ENCODE measurements at places on chromosomes 2 and 18.
A peak's percentile ranks its signal among the peaks of the same experiment; 100 is the strongest.

DNA sequence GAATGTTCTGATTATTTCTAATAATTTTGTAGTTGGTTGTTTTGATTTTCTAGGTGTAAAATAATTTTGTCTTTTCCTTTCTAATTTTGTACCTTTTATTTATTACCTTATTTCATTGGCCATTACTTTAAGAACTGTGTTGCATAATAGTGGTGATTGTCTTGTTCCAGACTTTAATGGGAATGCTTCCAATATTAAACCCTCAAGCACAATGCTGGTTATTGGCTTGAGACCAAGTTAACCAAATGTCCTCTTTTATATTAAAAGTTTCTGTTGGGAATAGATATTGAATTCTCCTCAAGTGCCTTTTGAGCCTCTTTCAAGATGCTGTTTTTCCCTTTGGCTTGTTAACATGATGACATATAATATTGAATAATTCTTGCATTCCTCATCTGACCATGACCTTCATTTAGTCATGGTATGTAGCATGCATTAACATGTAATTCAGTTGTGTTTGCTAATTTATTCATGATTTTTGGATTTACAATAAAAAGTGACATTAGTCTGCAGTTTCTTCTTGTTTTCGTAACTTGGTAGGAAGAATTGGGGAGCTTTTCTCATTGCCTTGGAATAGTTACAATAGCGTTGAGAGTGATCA, 141.7 kb downstream of the DIS3L2 start:
- peak; percentile 18 for DNase-seq

GRCh38 chr2:100919316-100919715, 82.8 kb upstream of the RPL31 start:
- DNase-seq = no peak

- DNase-seq = no peak
Measured at GRCh38 chr2:16622399-16622968, 43.1 kb downstream of the CYRIA start.

DNA sequence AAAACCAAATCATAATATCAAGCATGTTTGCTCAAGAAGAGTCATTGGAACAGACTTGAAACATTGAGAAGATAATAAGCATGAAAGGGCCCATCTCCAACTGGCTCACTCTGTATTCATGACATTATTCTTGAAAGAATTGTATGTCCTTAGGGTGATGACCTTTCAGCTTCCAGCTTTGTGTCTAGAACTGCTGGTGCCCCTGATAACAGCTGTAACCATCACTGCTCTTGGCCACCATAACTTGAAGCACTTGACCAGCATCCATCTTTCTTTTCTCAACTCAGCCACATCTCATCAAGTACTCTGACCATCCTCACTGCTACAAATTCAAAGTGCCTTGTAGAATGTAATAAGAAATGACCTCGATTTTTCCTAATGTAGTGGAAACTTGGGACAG, 289.9 kb downstream of the SLC8A1 start:
- DNase-seq = no peak

- DNase-seq = peak; percentile 54
Measured at GRCh38 chr2:46857871-46858701, 57.5 kb downstream of the MCFD2 start.

DNA sequence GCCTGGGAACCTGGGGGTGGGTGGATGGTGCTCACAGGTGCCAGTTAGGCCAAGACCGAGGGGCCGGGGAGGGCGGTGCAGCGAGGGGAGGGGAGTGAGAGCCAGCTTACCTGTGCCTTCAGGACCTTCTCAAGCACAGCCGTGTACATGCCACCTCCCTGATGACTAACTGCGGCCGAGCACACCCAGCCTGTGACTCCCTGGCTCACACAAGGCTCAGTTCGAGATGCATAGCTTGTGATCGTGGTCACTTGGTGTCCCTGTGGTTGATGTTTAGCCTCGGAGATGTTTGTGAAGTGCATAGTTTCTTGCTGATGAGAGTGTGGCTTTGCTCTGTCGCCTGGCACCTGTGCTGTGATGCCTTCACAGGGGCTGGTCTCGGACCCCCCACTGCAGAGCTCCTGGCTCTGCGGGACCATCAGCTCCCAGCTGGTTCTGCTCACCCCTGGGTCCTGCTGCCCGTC, 84.5 kb upstream of the ODC1 start:
- DNase-seq = no peak

GRCh38 chr2:241063587-241063986, 38.5 kb downstream of the MTERF4 start:
- DNase-seq = peak; percentile 28

DNA sequence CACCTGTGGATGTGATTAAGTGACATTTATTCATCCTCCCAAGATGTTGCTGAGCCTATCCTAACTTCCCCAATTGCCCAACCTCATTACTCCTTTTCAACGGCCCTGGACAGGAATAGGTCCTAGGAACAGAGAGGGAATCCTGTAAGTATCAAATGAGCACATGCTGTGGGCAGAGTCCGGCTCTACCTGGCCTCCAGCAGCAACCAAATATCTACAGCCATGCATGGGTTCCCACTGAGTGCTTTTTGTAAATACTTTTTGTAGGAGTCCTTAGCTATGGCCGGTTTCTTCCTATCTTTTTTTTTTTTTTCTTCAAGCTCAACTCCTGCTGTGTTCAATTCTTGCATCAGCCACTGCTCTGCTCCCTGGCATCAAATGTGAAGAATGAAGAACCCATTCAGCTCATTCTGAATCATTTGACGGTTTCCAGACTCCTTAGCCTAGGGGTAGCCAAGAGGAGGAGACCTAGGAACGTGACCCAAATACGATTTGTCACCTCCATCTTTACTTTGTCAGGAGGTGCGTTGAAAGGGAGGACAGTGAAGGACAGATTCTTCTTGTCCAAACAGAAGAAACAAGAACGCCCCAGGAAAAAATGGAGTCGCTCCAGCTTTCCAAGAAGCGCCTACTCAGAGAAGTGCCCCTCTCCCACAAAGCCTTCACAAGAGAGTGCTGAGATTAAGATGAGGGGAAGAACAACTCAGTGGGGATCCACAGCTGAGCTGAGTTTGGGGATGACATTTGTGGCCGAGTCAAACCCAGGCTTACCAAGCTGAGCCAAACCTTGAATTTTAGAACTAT, 46.7 kb upstream of the LCLAT1 start:
- no peak for DNase-seq

DNA sequence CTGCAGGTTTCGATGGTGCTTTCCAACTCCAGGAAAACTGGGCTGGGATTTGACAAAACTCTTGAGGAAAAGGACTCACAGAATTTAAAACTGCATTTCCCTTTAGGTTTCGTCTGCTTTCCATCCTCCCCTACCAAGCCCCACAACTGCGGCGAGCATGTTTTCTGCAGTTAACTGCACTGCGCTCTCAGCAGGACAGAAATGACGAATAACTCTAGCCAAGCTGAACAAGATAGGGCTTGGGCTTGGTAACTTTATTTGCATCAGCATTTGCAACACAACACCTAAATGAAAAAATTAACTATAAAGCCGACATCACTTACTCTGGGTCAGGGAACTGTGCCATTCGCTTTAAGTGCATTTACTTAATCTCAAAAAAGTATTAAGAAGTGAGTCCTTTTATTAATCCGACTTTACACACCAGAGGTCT, 669 bp upstream of the PIKFYVE start:
- no peak for DNase-seq

DNA sequence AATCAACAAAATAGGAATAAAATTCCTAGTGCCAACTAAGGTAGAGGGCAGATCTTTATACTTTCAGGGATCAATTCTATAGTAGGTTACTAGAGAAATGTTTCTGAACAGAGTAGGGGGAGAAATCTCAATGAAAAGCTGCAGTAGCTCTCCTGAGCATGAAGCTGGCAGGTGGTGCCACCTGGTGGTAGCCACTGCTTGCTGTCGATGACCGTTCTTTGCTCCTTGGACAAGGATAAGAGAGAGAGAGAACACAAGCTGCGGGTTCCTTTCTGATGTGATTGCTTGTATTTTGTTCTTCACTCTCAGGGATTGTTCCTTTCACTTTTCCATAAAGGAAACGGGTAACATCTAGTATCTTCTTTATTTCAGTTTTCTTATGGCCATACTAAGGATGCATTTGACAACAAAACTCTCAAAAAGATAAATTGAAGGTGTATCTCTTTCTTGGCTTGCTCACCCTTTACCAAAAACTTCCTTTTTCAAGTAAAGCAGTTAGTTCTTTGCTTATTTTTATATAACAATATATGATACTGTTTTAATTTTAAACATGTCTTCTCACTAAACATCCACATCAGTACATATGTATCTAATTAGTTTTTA, 18.6 kb upstream of the MRPL19 start:
- DNase-seq = peak; percentile 67

- peak; percentile 81 for DNase-seq
Measured at GRCh38 chr18:24398540-24398939, 916 bp upstream of the OSBPL1A start.

- DNase-seq = no peak
Measured at GRCh38 chr2:126642031-126642430, 13.9 kb upstream of the GYPC start.

- DNase-seq = no peak
Measured at GRCh38 chr2:14387332-14387731, 245.2 kb upstream of the LRATD1 start.

- DNase-seq = no peak
Measured at GRCh38 chr2:204131621-204132020, 195.1 kb downstream of the ICOS start.

DNA sequence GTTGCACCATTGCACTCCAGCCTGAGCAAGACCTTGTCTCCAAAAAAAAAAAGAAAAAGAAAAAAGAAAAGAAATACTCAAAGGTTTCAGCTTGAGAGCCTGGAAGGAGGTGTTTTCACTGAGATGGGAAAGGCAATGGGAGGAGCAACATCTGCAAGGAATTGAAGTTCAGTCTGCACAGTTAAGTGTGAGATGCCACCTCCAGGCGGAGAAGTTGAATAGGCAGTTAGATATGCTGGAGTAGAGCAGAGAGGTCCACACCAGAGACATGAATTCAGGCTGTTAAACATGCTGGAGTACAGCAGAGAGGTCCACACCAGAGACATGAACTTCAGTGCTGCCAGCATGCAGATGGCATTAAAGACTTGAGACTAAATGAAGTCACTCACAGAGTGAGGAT, 41.4 kb upstream of the DTNB start:
- peak; percentile 66 for DNase-seq

DNA sequence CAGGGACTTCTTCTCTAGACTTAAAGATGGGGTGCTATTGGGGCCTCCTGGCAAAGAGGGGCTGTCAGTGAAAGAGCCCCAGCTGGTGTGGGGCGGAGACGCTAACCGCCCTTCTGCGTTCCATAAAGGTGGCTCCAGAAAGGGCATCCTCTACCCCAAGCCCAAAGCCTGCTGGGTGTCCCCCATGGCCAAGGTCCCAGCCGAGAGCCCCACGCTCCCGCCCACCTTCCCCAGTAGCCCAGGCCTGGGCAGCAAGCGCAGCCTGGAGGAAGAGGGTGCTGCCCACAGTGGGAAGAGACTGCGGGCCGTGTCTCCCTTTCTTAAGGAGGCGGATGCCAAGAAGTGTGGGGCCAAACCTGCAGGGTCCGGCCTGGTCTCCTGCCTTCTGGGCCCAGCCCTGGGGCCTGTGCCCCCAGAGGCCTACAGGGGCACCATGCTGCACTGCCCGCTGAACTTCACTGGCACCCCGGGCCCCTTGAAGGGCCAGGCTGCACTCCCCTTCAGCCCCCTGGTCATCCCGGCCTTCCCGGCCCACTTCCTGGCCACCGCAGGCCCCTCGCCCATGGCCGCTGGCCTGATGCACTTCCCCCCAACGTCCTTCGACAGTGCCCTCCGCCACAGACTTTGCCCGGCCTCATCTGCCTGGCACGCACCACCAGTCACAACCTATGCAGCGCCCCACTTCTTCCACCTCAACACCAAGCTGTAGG, 15.2 kb downstream of the ARID5A start:
- no peak for DNase-seq

GRCh38 chr2:20288642-20289340, 61.9 kb downstream of the PUM2 start:
- peak; percentile 83 for DNase-seq

DNA sequence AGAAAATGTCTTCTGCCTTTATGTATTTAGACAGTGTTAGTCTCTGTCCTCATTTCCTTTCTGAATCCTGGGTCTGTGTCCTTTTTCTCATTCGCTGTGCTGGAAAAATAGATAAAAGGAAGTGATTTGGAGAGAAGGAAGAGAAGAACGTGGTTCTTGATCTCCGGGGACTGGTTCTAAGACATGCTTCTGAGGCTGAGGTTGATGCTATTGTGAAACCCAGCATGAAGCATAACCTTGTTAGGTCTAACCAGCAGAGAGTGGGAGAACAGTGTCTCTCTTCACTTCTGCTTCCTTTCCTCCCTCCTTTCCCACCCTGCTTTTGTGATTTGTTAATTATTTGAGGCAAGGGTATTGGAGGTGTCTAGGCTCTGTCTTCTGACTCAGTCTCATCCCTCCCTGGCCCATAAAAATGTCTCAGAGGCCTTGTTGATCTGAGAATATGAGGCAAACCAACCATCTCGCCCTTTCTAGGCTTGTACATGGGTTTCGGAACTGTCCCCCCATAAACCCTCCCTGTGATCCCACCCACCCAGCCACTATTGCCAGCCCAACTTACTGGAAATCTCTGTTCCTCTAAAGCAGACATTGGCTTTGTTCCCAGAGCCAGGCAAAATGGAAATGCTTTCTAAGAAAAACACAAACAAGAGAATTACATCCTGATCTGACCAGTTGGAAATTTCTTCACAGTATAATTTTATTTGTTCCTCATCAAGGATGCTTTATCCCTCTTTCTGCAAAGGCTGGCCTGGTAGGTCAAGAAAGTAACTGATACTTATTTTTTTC, 360.6 kb upstream of the TNP1 start:
- peak; percentile 21 for DNase-seq

DNA sequence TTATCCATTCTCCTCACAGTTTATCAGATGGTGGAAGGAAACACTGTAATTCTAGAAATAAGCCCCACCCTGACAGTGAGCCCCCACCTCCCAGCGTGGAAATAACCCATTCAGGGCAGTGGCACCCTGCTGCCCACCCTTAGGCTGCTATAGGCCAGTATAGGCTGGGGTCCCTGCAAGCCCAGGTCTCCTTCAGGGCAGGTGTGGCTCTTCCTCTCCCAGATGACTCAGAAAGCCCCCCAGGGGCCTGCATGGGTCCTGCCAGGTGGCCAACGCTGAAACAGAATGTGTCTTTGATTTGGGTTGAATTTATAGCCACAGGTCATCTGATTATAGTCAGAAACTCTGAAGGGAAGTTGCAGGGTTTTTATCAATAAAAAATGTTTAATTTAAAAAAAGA, 136.4 kb downstream of the SH3RF3 start:
- no peak for DNase-seq

GRCh38 chr2:2703172-2703571, 372.1 kb upstream of the MYT1L start:
- DNase-seq = no peak

DNA sequence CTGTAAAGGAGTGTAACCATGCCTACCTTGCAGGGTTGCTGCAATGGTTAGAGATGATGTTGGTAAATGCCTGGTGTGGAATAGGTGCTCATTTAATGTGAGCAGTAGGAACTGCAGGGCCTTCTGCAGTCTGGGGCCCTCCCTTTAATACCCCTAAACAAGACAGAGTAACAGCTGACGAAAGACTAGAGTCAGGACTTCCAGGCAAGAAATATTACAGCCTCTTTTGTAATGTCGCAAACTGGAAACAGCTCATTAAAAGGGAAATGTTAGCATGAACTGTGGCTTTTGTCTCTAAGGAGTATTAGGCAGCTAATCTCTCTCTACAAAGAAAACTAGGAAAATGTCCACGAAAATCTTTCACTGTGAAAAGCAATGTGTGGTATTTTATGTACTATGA, 26.0 kb downstream of the MARCO start:
- DNase-seq = no peak
